NCI-H2081 (cell line): ENCODE measurements at places on chromosomes 11 and 22.

- no peak for DNase-seq
Observed at GRCh38 chr22:46668116-46668515, 47.9 kb downstream of the GRAMD4 start.

- DNase-seq, result no peak
Observed at GRCh38 chr11:46072172-46072964, 48.9 kb downstream of the PHF21A start.

- DNase-seq, result no peak
Observed at GRCh38 chr11:87897921-87898320, 277.3 kb downstream of the RAB38 start.

- no peak for DNase-seq
Observed at GRCh38 chr22:42758931-42759629, 38.4 kb upstream of the A4GALT start.

- no peak for DNase-seq
Observed at GRCh38 chr11:96319898-96320656, 22.9 kb downstream of the MAML2 start.

DNA sequence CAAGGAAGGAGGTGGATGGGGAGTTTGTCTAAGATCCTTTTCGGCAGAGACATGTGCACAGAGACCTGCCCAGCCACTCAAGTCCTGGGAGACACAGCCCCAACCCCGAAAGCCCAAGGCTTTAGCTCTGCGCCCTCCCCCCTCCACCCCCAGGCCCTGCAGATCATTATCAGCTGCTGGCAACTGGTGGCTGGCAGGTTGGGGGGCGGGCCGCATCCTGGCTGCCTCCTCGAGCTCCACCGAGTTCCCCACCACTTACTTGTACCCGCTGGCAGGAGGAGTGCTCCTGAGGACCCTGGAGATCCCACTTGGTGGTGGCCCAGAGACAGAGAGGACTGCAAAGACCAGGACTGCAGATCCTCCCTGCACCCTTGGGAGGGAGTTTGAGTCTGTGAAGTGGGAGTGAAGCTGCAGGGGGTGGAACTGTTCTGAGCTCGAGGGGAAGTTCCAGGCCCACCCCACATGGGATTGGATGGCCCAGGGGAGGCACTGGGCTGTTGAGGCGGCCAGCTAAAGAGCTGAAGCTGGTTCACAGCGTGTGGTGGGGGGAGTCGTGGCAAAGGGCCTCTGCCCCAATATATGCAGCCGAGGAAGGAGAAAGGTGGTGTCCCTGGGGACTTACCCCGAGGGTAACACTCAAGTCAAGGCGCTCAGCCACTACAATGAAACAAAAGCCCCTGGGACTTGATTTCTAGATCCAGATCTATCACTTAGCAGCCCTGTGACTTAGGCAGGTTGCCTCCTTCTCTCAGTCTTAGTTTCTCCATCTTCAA, 19.9 kb upstream of the CCDC86 start:
- no peak for DNase-seq

DNA sequence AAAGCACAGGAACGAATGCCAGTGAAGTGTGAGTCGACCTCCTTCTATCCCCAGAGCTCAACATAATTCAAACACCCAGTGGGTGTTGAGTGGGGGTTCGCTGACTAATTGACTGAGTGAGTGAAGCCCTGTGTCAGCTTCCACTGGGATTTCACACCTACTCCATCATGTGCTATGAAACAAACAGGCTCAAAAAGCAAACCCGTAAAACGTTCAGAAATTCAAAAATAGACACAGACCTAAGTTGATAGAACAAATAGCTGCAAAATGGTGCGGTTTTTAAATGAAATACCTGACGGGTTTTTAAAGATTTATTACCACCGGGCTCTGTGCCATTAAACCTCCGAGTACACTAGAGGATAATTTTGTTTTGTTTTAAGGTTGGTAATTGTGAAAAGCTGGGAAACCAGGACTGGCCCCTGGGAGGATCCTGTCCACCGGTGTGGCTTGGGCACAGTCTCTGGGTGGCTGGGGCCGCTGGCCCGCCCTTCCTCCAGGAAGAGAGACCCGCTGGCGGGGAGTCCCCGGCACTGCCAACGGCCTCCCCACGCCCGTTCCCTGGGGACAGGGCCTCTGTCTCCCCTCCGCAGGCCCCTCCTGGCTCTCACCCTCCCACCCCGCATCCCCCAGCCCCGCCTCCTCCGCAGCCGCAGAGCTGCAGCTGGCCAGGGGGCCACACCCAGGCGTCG, 13.6 kb downstream of the KCNJ5 start:
- DNase-seq, result peak; percentile 80

GRCh38 chr11:128521682-128522054, 65.7 kb downstream of the ETS1 start:
- no peak for DNase-seq

DNA sequence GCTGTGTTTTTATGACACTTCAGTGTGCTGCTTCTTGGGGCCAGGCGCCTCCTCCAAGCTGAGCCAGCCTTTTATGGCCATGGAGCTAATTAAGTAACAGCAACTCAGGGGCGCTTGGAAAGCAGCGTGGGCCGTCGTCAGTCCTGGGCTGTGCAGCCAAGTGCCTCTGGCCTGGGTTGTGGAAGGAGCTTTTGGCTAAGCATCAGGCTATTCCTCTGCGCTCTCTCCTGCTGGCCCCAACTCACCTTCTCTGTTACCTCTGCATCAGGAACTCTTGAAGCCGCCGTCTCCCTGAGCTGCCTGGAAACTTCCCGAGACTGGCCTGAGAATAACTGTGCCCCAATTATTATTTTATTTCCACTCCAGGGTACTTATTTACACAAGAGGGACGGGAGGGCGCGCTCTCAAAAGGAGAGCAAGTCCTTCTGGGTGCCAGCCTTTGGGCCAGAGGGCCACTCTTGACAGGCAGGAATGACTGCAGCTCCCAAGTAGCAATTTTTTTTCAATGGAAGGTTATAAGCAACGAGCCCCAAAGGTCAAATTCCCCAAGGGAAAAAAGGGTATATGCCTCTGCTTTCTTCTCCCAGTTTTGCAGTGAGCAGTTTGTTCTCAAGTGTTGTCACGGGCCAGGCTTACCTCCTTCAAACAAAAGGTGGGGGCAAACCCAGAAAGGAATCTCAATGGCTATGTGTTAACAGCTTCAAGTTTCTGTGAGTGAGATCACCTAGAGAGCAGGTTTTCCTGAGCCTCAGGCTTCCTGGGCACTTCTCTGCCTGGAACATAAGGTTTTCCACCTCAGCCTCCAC, 38.5 kb upstream of the NAV2 start:
- no peak for DNase-seq

- DNase-seq, result no peak
Observed at GRCh38 chr11:98040061-98040808, 980.5 kb upstream of the CNTN5 start.

GRCh38 chr11:70470127-70470526, 71.8 kb downstream of the CTTN start:
- DNase-seq, result no peak

- DNase-seq, result no peak
Observed at GRCh38 chr11:39144351-39145130, 2314.9 kb downstream of the LRRC4C start.

- no peak for DNase-seq
Observed at GRCh38 chr11:66586136-66586535, 6.7 kb downstream of the CCDC87 start.

DNA sequence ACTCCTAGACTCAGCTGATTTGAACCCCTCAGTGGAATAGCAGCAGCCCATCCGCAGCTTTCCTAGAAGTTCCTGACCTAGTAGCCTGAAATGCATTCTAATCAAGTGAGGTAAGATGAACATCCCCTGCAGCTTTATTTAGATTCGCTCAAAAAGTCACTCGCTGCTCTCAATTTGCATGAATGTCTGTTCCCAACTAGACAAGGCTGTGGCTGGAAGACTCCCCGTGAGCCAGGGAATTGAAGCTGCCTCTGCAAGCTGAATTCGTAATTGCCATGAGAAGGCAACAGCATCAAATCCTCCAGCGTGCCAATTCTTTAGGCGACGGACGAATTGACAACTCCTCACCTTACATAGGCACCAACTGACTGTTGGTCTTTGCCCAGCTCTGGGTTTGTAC, 17.1 kb upstream of the SCN3B start:
- no peak for DNase-seq

GRCh38 chr11:119726150-119726553, 2.8 kb downstream of the NECTIN1 start:
- no peak for DNase-seq

GRCh38 chr11:69370984-69371709, 77.2 kb downstream of the MYEOV start:
- no peak for DNase-seq

DNA sequence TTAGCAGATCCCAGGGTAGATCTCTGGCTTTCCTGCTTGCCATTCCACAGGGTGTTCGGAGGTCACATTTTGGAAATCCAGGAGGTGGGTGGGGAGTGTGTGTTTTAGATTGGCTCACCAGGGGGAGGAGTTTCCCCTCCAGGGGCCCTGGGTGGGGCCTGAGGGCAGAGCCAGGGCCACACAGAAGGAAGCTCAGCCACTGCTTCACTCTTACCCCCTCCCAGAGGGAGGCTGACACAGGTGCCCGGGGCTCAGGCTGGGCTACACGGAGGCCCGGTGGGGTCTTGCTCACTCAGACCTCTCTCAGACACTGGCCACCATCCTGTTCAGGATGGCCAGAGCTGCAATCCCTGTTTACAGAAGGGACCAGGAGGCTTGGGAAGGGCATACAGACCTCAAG, 2.5 kb downstream of the WNT7B start:
- no peak for DNase-seq

DNA sequence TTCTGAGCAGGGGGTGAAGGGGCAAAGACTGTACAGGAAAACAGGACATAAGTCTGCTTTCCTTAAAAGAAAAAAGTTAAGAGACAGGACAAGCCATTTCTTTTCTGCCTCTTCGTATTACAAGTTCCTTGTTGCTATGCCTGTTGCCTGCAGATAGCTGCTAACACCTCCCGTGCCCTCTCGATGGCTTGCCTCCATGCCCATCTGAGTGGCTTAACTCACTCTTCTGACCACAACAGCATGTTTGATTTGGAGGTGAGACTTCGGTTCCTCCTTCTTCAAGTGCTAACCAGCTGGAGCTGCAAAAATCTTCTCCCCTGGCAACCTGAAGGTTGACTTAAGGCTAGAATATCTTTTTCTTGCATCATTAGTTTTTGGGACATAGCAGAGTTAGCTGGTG, 103.1 kb downstream of the PRR5L start:
- no peak for DNase-seq

- no peak for DNase-seq
Observed at GRCh38 chr11:81995889-81996288, 737.8 kb downstream of the FAM181B start.

GRCh38 chr11:119295178-119295577, 21.8 kb downstream of the MCAM start:
- no peak for DNase-seq

- no peak for DNase-seq
Observed at GRCh38 chr11:132942611-132943356, 589.5 kb downstream of the OPCML start.

DNA sequence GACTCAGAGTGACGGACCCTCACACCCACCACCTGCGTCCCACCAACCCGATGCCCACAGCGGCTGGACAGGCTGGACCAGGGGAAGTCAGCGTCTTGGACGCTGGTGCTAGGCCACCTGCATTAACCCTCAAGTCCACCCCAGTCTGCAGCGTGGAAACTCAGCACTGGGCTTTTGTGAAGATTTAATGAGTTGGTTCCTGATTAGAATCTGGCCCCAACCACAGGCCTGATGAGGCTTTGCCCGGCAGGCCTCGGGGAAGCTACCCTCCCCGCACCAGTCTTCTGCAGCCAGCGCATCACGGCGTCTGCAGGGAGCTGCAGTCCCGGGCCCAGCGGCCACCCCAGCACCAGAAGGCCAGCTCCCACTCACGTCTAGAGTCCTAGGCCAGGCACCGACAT, 101.0 kb downstream of the BRD1 start:
- no peak for DNase-seq

DNA sequence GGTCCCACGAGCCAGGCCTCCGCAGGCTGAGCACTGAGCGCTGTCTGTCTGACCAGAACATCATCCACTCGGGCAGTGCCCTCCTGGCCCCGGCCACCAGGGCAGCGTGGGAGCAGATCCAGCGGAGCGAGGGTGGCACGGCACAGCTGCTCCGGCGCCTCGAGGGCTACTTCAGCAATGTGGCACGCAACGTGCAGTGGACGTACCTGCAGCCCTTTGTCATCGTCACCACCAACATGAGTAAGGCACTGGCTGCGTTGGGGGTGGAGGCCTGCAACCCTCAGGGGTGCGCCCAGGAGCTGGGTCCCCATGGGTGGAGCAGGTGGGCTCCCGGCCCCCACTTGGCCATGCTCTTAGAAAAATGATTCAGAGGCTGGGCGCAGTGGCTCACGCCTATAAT, 49.7 kb upstream of the PRODH start:
- no peak for DNase-seq

GRCh38 chr11:113119074-113119473, 157.9 kb downstream of the NCAM1 start:
- no peak for DNase-seq

- no peak for DNase-seq
Observed at GRCh38 chr22:36227396-36227795, 11.9 kb downstream of the APOL2 start.

- no peak for DNase-seq
Observed at GRCh38 chr11:14872032-14872431, 20.0 kb downstream of the CYP2R1 start.

DNA sequence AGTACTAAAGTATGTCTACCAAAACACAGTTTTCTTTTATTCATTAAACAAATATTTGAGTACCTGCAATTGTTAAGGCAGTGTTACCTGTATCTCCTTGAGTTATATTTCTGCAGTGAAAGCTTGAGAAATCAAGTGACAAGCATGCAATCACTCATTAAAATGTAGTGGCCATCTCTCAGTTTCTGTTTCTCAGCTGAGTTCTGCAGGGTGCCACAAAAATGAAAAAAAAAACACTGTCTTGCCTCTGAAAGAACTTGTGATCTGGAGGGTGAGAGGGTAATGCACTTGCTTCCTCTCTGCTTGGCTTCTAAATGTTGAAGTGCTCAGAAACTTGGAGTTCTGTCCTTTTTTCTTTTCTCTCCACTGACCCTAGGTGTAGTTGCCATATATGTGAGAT, 6.8 kb downstream of the QSER1 start:
- DNase-seq, result no peak

DNA sequence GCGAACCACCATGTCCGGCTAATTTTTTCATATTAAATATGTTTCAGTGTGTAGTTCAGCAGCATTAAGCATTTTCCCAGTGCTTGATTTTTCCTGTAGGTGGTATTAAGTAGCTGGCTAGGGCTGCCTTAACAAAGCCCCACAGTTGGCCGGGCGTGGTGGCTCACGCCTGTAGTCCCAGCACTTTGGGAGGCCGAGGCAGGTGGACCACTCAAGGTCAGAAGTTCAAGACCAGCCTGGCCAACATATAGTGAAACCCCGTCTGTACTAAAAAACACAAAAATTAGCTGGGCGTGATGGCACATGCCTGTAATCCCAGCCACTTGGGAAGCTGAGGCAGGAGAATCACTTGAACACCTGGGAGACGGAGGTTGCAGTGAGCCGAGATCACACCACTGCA, 33.5 kb upstream of the TOLLIP start:
- DNase-seq, result no peak

- no peak for DNase-seq
Observed at GRCh38 chr11:33515347-33515746, 185.3 kb downstream of the C11orf91 start.

GRCh38 chr11:131904756-131905155, 534.3 kb downstream of the NTM start:
- DNase-seq, result no peak
